Astrocyte of the hippocampus (primary cell): ENCODE measurements at places on chromosomes 4 and X.
A peak's percentile ranks its signal among the peaks of the same experiment; 100 is the strongest.

DNA sequence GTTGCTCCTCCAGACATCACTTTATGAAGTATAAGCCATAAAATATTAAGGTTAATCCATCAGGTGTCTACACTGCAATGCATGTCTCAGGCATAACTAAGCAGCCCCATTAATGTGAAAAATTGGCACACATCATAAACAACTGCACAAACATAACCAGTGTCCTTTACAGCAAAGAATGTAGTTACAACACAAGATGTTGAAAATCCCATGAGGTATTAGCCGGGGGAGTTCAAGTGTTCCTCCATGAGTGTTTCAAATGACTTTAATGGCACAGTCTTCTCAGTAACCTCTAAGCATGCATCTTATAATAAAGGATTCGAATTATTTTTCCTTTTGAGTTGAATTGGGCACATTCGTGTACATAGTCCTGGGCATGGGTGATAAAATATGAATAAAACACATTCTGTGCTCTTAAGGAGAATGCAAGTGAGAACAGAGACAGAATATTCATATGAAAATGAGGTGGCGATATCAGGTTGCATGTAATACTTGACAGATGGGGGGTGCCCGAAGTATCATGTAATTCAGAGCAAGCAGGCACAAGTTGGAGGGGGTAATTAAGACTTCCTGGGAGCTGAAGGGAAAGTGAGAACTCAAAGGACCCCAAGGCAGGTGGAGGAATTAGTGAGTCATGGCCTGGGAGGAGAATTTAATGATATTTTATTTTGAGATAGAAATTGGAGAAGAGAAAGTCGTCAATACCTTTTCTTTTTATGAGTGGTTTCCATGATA is 18.2 kb upstream of the VCX2 start:
- no peak for DNase-seq

GRCh38 chr4:139311909-139312308 is 9.6 kb upstream of the NDUFC1 start:
- DNase-seq = no peak

GRCh38 chrX:154516656-154517100 is 646 bp upstream of the FAM3A start:
- DNase-seq = peak; percentile 65

DNA sequence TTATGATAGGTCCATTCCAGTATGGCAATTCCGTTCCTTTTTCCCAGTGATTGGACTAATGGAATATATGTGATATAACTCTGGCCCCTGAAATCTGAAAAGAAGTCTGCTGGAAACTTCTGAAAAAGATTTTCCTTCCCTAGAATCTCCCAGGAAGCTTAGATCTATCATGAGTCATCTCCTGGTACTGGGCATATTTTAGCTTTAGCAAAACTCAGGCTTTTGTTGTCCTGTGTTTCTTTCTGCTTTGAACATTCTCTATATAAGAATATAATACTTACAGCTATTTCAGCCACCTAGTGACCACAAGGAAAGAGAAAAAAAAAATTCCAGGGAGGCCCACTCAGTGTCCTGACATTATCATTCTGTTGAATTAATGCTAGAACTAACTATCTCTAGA is 597.2 kb upstream of the GRIA3 start:
- peak; percentile 39 for DNase-seq

- DNase-seq = no peak
These were observed 15.6 kb upstream of the MAOA start for GRCh38 chrX:43640482-43640881.

DNA sequence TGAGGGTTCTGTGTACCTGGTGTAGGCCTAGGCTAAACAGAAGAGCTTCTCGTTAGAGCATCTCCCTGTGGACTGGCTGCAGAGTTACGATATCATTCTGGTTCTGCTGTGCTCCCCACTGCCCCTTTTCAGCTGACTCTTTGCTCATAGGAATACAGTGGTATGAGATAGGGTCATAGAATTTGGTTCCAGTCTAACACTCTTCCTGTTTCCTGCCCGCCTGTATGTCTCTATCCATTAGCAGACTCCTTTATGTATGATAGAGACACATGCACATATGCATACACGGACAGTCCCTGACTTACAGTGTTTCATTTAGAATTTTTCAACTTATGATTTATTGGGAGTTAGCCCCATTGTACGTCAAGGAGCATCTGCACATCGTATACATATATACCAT is 15.3 kb downstream of the RNF4 start:
- no peak for DNase-seq

DNA sequence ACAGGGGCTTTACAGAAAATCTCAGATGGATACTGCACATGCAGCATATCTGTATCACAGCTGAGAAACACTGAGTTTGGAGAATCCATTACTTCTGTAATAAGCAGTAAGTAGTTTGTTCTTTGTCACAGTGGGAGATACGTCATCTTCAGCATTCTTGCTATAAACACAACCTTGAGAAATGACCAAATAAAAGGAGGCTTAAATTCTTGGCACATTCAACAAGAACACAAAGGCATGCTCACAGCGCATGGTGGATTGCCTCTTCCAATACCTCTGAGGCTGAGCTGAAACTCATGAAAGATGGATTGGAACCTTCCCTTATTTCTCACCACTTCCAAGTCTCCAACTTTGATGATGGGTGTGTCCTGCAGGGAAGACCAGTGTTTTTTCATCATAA is 54.5 kb downstream of the ANXA5 start:
- DNase-seq = no peak

GRCh38 chr4:98026362-98026761 is 116.9 kb downstream of the STPG2 start:
- DNase-seq = no peak

DNA sequence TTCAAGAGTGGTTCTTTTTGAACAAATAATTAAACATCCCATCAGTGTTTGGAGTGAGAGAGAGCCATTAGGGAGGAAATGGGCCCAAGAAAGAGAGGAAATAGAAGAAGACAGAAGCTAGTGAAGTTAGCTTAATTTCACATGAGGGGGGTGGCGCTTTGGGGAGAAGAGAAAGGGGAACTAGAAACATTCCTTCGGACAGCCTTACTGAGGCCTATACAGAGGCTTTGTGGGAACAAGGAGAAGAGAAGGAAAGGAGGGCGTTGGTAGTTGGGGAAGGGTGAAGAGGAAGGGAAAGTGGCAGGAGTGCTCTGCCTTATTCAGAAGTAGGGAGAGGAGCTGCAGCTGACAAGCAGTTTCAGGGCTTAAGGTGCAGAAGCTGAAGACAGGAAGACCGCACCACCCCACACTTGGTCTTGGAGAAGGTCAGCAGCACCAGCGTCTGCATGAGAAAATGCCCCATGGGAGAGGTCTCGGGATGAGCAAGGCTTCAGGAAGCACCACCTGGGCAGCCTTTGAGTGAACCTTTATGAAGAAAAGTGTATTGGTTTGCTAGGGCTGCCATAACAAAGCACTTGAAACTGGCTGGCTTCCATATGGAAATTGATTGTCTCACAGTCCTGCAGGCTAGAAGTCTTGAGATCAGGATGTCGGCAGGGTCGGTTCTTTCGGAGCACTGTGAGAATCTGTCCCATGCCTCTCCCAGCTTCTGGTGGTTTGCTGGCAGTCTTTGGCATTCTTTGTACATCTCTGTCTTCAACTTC is 85.1 kb downstream of the KIT start:
- DNase-seq = no peak
